Skeletal muscle tissue (tissue), 5 donors: ENCODE measurements at places on chromosomes 7 and 10. TPM values are rescaled to one million over a fixed set of nuclear protein-coding genes. Genes with fewer than 3 reads are reported as not detected.

Gene NUTM2E
- not detected for total RNA-seq

Gene SSC4D
- total RNA-seq: 1.0 TPM

Gene SLC13A1
- total RNA-seq: not detected

Gene CROT
- total RNA-seq: 14.6 TPM

Gene SMIM30
- total RNA-seq: 38.6 TPM

Gene PIP
- total RNA-seq: not detected

Gene GPR85
- 1.0 TPM for total RNA-seq

Gene TDRD1
- total RNA-seq: 0.52 TPM

Gene CHST3
- 15.7 TPM for total RNA-seq

Gene PLEKHS1
- total RNA-seq: 0.52 TPM

Gene GNAI1
- 25.6 TPM for total RNA-seq

Gene ADRA2A
- 2.1 TPM for total RNA-seq

Gene IRF5
- total RNA-seq: 2.6 TPM

Gene SPAM1
- total RNA-seq: not detected

Gene GNG11
- 20.4 TPM for total RNA-seq

Gene TFPI2
- total RNA-seq: 1.0 TPM

Gene LEP
- under 0.01 TPM for total RNA-seq

Gene PPIF
- total RNA-seq: 9.9 TPM

Gene PNLIPRP1
- not detected for total RNA-seq

Gene STOX1
- total RNA-seq: 3.7 TPM
